Activated CD4-positive, alpha-beta T cell treated with anti-CD3 and anti-CD28 coated beads, Interleukin-2, Interleukin-4, amounts not matched to agents 100 ng/mL and 50 ng/mL, durations not matched to agents 16 hours and 8 hours (primary cell): ENCODE measurements at places on chromosomes 5 and 9.

DNA sequence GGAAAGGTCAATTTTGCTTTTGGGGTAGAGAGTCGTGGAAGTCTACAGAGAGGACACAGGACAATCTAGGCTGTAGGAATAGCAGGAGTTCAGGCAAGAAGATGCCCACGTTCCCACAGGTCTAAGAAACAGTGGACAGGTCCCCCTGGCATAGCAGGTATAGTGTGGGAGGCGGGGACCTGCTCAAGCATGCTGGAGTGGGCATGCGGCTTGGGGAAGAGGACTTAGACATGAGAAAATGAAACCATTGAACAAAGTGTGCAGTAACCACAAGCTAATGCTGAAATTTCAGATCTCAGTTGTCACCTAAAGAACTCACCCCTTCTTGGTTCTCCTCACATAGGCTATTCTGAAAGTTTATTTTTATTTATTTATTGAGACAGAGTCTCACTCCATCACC is 142.8 kb upstream of the EFNA5 start:
- no peak for DNase-seq

DNA sequence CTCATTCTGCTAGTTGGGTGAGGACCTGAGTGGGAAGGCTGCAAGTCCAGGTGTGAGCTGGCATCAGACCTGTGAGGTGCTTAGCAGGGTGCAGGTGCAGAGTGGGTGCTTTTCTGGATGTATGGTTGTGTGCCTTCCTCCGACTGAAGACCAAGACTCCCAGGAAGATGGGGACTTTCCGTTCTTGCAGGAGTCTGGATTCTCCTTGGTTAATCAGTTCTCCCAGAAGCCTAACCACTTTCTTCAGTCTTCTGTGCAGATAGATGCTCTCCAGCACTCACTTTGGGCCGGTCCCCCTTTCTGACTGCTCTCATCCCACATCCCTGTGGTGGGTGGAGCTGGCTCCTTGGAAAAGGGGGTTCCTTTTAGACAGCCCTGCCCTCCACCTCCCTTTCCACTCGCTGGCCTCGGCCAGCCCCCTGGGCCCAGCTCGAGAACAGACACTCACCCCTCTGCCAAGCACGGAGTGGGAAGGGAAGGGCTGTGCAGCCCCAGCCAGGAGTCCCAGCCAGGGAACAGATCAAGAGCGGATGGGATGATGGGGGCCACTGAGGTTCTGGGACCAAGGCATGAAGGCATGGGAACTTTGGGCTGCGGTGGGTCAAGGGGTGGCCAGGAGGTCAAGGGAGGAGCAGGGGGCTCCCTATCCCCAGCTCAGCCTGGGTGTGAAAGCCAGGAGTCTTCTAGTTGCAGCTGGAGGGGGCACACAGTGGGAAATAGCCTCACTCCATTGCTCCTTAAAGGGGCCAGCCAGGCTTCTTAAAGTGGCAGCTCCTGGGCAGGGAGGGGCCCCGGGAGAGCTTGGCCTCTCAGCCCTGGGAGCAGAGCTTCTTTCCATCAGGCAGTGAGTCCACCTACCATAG is 62.4 kb downstream of the FGF18 start:
- no peak for DNase-seq

DNA sequence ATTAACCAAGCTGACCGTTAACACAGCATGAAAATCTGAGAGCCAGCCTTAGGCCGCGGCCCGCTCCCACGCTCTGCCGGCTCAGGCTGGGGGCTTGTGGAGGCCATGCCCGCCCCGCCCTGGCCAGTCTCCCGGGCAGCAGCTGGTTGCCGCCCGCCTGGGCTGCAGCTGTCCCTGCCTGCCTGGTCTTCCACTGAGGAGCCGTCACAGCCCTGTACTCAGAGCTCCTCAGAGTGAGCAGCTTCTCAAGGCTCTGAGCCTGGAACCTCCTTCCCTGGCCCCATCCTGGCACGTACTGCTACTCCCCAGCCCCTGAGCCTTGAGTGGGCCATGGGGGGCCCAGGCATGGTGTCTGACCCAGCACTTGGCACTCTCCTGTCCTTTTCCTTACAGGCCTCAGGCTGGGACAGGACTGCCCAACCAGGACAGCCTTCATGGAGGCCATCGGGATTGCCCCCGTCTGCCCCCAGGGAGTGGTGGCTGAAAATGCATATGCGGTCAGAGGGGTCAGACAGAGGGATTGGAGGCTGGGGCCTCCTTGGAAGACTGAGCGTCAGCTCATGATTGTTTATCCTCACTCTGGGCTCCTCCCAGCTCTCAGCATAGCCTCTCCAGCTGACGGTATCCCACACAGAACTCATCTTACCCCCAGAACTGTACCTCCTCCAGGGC is 11.9 kb downstream of the FGFR4 start:
- no peak for DNase-seq

DNA sequence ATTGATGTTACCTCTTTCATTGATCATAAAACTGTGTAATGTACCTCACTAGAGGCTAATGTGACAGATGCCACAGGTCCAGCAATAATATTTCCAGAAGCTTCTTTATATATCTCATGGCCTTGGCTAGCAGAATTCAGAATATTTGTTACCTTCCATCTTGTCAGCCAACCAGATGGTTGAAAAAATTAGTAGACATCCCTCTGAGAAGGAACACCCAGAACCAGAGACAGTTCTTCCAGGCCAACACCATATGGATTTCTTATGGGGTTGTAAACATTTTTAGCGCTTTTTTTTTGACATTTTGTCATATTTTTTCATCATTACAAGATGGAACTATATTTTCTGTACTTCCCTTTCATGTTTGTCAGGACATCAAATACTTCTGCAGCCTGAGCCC is 278.7 kb upstream of the KLF9 start:
- DNase-seq = no peak

- DNase-seq = no peak
Observed at GRCh38 chr5:55933377-55934114, 61.2 kb downstream of the IL6ST start.

DNA sequence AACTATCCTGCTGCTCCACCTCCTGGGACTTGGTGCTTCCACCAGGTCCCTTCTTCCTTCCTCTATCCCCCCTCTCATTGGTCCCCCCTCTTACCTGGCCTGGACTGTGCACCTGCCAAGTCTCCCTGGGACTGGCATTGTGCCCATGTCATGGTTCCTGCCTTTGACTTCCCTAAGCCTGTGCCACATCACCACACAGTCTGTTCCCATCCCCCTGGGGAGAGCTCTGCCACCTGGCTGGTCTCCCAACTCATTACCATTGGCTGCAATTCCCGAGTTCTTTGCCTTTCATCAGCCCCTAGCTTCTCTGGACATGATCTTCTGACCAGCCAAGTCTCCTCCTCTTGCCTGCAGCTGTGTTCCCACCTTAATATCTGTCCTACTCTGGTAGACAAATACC is 180.3 kb downstream of the SREK1 start:
- DNase-seq = no peak

GRCh38 chr9:86977205-86977835 is 30.0 kb upstream of the GAS1 start:
- no peak for DNase-seq

GRCh38 chr9:99921875-99922710 is 15.6 kb downstream of the STX17 start:
- no peak for DNase-seq

- DNase-seq = no peak
Observed at GRCh38 chr9:16386007-16386826, 484.3 kb downstream of the BNC2 start.

DNA sequence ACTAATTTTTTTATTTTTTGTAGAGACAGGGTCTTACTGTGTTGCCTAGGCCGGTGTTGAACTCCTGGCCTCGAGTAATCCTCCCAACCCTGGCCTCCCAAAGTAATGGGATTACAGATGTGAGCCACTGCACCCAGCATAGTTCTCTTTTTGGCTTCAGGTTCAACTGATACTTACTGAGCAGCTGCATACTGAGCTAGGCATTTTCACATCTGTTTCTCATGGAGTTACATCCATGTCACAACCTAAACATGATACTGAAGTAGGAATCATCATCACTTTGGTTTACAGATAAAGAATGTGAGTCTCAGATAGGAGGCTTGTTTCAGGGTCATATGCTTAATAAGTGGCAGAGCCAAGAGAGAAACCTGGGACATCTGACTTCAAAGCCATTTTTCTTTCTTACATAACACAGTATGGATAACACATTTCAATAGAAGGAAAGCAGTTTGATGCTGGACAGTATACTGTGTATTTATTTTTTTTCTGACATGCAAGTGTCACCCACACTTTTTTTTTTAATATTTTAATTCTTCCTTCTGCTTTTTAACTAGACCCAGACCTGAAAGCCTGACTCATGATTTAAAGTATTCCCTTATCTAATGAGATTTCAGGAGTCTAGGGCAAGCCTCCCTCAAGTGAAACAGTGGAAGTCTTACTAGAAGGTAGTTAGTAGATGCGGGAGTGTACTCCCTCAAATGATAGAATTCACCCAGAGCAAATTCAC is 90.8 kb downstream of the HACD4 start:
- no peak for DNase-seq

DNA sequence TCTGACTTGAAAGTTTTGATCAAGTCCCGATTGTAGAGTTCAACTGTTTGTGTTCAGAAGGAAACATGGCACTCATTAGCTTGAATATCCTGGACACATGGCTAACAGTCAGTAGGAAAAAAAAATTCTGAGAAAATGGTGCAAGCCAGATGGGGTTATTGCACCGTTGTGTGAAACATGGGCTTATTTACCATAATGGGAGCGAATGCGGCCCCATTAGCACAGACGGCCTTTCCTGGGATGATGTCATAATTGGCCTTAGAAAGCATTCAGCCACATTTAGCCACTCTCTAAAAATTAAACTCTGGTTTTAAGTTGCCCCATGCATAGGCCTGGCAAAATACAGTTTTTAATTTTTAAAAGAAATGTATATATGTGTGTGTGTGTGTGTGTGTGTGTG is 112.1 kb downstream of the IRX2 start:
- no peak for DNase-seq

GRCh38 chr9:4272126-4272525 is 27.7 kb downstream of the GLIS3 start:
- no peak for DNase-seq

GRCh38 chr9:131762356-131762932 is 22.6 kb upstream of the RAPGEF1 start:
- DNase-seq = peak; percentile 74

DNA sequence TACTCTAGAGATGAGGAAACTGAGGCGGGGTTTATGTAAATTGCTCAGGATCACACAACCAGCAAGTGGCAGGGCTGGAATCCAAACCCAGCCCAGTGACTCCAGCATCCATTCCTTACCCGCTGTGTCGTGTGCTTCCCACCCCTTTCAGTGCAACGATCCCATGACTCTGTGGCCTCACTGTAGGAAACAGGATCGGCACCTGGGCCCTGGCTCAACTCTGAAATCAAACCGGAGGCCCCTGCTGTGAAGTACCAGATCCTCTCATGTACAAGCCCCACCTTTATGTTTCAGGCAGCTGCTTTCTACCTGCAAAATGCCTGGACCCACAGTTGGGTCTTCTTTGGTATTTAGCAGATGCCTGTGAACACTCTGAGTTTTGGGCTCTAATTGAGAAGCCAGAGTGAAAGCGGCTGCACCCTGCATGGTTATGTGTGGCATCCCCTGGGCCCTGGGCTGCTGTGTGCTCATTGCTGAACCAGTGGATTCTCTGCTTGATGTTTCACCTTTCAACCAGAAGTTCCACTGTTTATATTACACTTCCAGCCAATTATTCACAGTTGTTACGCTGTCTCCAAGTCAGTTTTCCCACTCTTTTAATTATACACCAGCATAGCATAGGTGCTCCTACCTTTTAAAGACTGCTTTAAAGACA is 36.7 kb downstream of the ABLIM3 start:
- DNase-seq = no peak

GRCh38 chr9:85515021-85515420 is 226.7 kb downstream of the AGTPBP1 start:
- DNase-seq = no peak

DNA sequence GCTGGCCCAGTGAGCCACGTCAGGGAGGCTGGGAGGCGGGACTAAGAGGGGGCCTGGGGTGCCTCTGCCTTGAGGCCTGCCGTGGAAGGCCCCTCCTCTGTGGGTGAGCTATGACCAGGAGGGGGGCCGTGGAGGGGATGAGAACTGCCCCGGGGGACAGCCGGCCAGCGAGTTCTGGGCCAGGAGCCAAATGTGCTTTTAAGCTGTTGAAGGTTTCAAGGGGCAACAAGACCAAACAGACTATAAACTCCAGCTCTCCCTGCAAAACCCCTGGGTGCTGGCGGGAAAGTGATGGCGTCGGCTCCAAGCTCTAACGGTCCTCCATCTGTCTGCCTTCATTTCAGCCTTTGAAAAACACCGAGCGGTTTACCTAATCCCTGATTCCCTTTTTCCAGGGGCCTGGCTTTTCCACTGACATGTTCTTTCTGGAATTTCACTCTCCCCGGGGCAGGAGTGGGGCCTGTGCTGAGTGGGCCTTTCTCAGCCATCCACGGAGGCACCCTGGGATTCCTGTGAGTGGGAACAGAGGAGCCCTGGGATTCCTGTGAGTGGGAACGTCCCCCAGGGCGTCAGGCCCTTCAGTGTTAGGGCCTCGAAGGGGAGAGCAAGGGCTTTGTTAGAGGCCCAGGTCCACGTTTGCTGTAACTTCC is 65.6 kb downstream of the COL5A1 start:
- no peak for DNase-seq

- DNase-seq = no peak
Observed at GRCh38 chr9:129287619-129288305, 109.7 kb upstream of the IER5L start.

- DNase-seq = no peak
Observed at GRCh38 chr9:35656831-35657545, 831 bp downstream of the RMRP start.

- no peak for DNase-seq
Observed at GRCh38 chr9:129463477-129463876, 157.4 kb downstream of the C9orf50 start.

DNA sequence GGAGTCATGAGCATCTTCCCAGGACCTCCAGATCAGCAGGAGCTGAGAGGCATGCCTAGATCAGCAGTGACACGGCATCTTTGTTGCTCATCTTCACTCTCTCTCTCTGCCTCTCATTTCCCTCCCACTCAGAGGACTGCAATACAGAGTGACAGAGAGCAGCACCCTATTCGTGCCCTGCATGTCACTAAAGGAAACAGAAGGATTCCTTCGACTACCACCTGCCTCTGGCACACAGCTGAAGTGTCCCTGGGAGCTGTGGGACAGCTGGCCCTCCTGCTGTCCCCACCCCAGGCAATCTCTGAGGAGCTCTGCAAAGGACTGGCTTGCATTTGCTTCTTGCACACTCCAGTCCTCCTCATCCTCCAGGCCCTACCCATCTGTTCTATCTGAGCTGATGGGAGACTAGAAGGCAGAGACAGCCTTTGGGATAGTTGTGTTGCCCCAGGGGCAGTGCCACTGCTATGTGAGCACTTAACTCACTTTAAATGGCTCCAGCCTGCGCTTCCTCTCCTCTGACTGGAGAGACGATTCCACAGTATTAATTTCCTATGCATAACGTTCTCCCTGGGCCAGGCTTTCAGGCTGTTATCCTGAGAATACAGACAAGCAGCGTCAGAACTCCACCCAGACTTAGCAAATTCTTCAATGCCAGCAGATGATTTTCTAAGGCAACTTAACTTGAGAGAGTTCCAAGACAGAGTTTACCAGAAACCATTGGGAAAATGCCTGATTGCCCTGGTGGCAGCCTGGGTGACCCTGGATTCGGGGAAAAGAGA is 167.6 kb upstream of the MAP1B start:
- no peak for DNase-seq
